ENCODE measurements at places on chromosomes 1 and 21.

GRCh38 chr1:30864681-30865080 is 43.9 kb downstream of the SDC3 start:
- no peak for DNase-seq

DNA sequence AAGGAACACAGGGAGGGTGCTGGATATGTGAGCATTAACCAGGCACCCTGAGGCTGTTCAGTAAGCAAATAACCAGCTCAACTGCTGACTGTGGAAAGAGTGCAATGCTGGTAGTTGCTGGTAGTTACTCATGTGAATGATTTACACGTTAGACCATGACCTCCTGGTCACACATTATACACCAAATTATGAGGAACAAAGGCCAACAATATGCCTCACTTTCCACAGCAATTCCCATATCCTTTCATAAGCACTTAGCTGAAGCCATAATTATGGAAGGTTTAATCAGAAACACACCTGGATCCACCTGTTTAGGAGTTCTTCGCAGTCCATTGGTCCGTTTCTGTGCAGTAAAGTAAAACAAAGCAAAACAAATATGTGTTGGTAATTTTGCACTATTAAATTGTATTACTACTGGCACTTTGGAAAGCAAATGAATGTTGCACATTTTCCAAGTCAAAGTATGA is 281.8 kb downstream of the VAV3 start:
- no peak for DNase-seq

DNA sequence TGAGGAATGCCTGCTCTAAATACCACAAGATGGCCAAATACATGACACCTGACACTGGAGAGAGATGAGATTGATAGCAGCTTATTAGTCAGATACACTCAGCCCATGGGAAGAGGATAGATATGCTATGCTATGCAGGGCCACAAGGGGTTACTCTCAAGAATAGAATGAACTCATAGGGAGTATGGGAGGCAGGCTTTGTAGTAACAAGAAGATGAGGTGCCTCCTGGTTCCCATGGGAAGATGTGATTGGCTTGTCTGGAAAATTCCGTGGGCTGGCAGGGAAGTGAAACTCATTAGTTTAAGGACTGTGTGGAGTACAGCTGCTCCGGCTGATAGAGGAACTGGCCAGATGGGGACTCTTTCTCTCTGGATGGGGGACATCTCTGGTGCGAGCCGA is 16.5 kb downstream of the CCDC30 start:
- no peak for DNase-seq

GRCh38 chr1:172646653-172647052 is 12.2 kb upstream of the FASLG start:
- DNase-seq: no peak

DNA sequence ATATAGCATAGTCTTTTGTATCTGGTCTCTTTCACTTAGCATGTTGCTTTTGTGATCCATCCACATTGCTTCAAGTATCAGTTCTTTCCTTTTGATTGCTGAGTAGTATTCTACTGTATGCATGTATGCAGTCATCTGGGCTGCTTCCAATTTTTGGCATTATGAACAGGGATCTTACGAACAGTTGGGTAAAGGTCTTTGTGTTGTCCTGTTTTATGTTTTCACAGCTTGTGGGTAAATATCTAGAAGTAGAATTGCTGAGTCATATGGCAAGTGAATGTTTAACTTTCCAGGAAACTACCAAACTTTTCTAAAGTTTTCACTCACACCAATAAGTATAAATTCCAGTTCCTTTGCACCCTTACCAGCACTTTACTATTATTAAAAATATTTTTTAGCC is 60.9 kb downstream of the LHX4 start:
- DNase-seq: peak; percentile 42

DNA sequence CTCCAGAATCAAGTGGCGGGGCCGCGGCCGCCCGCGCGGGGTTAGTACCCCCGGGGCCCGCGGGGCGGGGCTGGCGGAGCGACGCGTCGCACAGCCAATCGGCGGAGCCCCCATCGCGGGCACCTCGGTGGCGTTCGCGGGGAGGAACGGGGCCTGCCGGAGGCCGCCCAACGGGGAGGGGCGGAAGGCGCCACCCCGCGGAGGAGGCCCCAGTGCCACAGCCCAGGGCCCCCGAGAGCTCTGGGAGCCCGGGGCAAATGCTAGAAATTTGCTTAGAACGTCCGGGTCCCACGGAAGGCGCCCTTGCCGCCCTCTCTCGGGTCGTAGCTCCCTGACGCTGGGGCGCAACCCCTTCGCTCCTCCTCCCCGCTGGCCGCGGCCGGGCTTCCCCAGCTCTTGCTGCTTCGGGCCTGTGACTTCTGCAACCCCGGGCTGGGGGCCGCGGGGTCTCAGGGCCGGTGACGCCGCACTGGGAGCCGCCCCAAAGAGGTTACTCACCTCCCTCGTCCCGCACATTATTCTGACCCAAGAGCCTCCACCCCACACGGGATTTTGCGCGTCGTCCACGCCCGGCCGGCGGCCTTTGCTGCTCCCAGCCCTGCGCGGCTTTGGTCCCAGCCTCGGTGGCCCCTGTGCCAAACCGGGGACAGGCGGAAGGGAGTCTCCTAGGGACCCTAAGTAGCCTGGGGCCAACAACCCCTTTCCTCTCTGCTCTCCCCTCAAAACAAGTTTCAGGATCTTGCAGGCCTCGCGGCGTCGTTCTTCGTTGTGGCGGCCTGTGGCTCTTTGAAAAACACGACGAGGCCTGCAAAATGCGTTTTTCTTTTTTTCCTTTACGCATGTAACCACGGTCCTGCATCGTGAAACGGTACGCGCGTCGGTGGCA is at the start of gene RUNX3:
Gene RUNX3 (minus strand): TSS at position 17 of the 886 bp plus-strand sequence. CDS start 408 bp downstream, outside the sequence.
- DNase-seq: peak; percentile 95

- DNase-seq: peak; percentile 93
Observed at GRCh38 chr1:92473781-92474495, 12.8 kb downstream of the GFI1 start.

GRCh38 chr1:99233446-99233845 is 30.8 kb upstream of the PLPPR4 start:
- no peak for DNase-seq

DNA sequence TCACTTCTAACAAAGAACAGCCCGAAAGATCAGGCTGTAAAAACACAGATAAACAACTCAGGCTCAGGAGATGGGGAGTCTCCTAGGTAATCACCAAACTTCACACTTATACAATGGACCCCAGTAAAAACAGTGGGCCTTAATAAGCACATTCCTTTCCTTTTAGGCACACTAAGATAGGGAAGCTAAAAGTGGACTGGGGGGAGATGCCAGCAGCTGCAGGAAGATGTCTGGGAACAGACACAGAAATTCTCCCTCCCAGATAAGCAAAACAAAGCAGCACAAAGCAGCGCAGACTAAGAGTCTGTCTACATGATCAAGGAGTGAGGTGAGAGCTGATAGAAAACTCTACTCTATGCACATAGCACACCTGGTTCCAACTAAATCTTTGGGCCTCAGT is 29.0 kb upstream of the CTBS start:
- DNase-seq: no peak

GRCh38 chr1:165925498-165926079 is 98.2 kb downstream of the UCK2 start:
- DNase-seq: no peak

- no peak for DNase-seq
Observed at GRCh38 chr1:52825868-52826267, 16.7 kb upstream of the ZYG11A start.

DNA sequence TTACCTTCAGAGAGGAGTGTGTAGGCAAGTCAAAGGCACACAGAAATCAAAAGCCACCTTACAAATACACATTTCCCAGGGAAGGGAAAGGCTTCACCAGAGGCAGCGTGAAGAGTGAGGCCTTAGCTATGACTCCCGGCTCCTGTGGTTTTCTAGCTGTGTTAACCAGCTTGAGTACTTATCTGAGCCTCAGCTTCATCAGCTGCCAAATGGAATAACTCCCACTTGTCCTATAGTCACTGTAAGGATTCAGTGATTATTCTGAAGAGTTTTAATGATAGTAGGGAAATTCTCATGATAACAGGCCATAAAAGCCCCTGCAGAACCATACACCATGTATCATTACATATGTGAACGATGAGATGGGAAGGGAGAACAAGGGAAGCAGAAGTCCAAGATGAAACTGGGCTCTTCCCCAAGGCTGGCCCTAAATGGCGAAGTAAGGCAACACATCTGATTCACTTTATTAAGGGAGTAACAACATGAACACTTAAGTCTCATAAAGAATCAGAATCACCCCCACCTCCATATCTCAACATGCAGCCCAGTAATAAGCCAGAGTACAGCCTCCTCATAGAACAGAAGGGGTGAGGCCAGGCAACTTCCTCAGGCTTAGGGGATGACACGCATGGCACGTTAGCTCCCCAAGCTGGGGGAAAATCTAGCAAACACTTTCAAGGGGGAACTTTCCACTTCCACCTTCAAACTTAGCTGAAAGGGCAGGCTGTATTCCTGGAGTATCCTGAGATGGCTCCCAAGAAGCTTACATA is 63.7 kb downstream of the SLC66A1 start:
- DNase-seq: no peak

DNA sequence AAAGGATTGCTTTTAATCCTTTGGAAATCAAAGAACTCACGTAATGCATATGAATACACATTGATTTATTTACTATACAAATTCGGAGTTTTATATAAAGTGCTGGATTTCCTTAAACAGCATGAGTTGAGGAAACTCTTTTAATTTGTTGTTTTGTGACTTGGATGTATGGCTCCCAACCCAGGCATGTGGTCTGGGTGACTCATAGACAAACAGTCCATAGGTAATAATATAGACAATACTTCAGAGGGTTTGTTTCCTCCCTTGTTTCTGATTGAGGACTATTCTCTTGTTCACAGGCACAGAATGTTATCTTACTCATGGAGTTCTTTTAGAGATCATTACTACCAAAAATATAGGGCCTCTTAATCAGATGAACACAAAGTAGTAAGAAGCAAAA is 43.8 kb downstream of the XPR1 start:
- DNase-seq: no peak

DNA sequence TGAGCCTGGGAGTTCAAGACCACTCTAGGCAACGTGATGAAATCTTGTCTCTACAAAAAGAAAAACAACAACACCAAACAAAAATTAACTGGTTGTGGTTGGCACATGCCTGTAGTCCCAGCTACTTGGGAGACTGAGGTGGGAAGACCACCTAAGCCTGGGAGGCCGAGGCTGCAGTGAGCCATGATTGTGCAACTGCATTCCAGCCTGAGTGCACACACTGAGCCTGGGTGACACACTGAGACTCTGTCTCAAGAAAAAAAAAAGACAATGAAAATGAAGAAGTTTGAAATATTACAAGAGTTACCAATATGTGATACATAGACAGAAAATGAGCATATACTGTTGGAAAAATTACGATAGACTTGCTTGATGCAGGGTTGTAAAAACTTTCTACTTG is 31.9 kb downstream of the PDC start:
- no peak for DNase-seq

DNA sequence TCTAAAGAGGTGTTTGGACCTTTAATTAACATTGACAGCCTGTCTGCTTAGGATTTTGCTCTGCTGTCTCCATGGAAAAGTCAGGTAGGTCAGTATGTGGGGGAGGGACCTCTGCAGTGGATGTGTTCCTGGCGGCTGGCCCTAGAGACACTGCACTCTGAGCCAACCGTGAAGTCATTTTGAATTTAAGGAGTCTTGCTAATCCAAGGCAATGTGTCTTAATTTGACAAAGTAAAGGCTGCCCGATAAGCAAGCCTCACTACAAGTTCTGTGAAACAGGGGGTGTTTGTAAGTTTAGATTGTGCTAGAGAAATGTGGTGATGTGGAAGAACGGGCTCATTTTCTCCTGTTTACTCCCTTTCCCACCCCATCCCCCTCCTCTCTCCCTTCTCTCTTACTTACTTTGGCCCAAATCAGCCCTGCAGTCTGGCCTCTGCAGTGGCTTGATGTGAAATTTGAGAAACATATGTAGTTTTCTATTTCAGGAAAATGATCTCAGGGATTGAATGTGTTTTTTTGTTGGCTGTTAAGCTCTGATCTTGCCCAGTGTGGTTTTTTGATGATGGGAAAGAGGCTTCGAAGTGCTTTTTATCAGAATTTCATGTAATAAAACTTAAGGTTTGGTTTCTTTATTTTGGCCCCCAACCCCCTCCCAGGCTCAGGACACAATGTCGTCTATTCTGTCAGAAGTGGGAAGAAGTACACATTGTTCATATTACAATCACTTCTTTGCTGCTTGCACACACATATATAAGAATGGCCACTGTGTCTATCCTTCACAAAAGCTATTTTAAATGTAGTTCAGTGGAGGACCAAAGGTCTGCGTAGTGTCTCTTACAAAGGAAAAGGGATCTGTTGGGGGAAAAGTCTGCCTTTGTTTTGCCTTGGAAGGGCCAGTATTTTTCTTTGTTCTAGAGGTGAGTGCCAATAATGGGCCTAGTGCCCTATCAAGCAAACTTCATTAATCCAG is 96.6 kb downstream of the FGGY start:
- DNase-seq: no peak

DNA sequence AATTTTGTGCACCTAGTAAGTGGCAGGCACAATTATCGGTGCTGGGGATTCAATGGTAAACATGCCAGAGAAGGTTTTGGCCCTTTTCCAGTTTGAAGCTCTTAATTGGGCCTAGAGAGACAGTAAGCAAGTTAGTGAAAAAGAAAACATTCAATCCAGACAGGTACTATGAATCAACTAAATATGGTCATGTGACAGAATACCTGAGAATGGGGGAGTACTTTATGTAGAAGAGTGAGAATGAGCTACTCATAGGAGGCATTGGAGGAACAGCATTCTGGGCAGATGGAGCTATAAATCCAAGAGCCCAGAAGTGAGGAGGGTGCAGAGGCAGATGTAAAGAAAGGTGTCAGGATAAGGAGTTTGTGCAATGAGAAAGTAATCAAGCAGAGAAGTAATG is 1017.9 kb downstream of the ADGRL2 start:
- no peak for DNase-seq

GRCh38 chr1:151616505-151616849 is 4.6 kb downstream of the SNX27 start:
- DNase-seq: peak; percentile 20

GRCh38 chr21:33290441-33290840 is 24.3 kb downstream of the IL10RB start:
- DNase-seq: no peak

GRCh38 chr1:196723325-196724185 is 51.1 kb upstream of the CFHR3 start:
- DNase-seq: peak; percentile 51

Measured in activated CD4-positive, alpha-beta T cell treated with anti-CD3 and anti-CD28 coated beads, Interleukin-2, amount 50 U/mL, for 16 hours (primary cell).